Fibroblast of skin of back (primary cell): ENCODE measurements at places on chromosomes 12 and 14.

GRCh38 chr12:88036353-88036965, 7.3 kb upstream of the C12orf50 start:
- DNase-seq: peak; percentile 54

DNA sequence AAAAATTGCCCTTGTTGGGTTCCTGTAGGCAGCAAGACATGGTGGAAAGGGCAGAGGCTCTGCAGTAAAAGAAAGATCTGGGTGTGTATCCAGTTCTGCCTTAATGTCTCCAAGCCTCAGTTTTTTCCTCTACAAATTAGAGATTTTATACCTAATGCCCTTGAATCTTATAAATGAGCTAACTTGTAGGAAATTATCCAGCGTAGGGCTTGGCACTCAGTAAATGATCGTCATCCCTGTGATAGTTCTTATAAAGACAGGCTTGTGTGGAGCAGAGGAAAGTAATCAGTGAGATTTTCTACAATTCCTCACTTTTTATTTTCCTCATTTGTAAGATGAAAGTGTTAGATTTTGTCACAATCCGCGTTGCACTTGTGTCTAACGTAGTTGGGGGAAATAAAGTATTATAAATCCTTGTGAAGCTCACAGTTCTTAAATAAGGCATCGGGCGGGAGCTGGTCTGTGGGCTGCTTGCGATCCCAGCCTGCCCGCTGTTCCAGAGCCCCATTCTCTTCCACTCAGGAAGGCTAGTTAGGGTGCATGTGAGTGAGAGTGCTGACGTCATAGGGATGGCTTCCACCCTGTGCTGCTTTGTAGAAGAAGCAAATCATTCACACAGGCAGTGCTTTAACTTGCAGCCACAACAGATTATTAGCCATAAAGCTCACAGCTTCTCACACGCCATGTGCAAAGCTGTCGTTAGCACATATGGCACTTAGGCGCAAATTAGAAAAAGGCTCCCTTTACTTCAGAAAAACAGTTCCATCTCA, 87.6 kb downstream of the EML1 start:
- DNase-seq: peak; percentile 34

DNA sequence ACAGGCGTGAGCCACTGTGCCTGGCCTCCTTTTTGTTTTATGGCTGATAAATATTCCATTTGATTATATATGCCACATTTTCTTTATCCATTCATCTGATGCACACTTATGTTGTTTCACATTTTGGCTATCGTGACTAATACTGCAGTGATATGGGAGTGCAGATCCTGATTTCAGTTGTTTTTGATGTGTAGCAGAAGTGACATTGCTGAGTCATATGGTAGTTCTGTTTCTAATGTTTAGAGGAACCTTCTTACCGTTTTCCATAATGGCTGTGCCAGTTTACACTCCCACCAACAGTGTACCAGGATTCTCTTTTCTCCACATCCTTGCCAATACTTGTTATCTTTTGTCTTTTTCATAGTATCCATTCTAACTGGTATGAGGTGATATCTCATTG, 235.9 kb downstream of the ERC1 start:
- DNase-seq: no peak

DNA sequence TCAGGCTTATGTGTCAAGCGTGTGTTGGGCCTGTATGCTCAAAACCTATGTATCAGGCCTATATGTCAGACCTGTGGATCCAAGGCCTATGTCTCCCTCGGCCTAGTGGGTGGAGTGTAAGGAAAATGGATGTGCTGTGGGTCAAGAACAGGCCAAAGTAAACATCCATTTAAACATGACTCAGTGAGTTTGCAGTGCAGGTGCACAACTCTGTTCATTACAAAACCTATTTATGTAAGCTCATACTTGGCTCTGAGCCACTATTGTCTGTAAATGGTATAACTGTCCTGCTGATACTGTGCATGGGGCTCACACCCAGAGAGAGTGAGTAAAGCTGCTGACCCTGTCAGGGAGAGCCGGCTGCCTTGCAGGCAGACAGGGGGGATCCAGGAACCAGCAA, 249.7 kb upstream of the AVPR1A start:
- no peak for DNase-seq

GRCh38 chr12:9341260-9341585, 133.0 kb upstream of the PZP start:
- no peak for DNase-seq

DNA sequence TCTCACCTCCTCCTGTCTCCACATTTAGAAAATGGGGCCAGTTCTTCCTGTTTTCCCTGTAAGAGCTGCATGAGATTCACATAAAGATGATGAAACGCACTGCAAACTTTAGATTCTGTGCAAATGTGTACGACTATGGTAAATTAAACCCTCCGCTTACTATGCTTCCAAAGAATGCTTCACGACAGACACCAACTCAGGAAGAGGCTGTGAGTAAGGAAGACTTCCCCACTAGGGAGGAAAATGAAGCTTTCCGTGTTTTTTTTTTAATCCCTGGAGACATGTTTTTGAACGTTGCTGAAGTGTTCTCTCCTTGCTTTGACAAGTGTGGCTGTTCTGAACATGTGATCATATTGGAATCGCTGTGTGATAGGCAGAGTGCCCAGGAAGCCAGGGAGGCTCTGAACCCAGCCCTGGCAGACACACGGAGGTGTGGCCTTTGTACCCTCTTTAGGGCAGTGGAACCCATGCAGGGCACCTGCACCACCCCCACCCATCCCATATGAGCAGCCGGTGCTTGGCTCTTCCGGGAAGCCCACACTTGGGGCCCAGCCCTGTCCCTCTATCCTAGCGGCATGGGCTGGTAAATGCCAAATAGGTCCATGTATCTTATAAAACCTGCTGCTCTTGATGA, 7.5 kb upstream of the SYNE3 start:
- DNase-seq: peak; percentile 98

- peak; percentile 80 for DNase-seq
These were observed 179.6 kb upstream of the DIO2 start for GRCh38 chr14:80390906-80391305.
